Neural crest cell (in vitro differentiated cells): ENCODE measurements at places on chromosomes 6 and 20. TPM values are rescaled to one million over a fixed set of nuclear protein-coding genes. Genes with fewer than 3 reads are reported as not detected.

DNA sequence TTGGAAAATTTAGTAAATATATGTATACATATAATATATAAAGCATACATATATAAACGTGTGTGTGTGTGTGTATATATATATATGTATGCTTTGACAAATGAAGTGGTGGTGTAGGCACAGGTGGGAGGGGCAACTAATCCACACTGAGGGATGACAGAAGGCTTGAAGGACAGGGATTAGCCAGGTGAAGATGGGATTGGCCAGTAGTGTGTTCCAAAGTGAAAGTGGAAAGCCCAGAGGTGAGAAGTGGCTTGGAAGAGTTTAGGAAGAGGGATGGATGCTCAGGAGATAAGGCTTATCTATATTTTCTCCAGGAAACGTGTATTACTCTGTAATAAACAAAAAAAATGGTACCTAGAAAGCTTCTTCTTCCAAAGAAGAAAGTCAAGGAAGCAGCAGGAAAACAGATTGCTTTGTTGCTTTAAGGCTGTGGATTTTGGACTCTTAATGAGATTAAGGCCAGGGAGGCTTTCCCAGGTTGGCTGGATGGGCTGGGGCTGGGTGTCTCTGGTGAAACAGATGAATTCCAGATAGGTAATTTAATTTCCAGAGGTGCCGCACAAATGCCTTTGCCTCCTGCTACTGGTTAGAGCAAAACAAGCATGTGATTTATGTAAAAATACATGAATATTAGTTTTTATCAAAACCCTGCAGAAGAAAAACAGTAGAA is 63.9 kb downstream of the JARID2 start:
- H3K27ac ChIP-seq: no peak overlapping the region
- no peak for DNase-seq
- H3K4me1 ChIP-seq: peaks cover 63% of the 10 kb centered on the region
- H3K4me3 ChIP-seq: no peak overlapping the region
- no peaks in the 10 kb centered on the region for H3K27me3 ChIP-seq

DNA sequence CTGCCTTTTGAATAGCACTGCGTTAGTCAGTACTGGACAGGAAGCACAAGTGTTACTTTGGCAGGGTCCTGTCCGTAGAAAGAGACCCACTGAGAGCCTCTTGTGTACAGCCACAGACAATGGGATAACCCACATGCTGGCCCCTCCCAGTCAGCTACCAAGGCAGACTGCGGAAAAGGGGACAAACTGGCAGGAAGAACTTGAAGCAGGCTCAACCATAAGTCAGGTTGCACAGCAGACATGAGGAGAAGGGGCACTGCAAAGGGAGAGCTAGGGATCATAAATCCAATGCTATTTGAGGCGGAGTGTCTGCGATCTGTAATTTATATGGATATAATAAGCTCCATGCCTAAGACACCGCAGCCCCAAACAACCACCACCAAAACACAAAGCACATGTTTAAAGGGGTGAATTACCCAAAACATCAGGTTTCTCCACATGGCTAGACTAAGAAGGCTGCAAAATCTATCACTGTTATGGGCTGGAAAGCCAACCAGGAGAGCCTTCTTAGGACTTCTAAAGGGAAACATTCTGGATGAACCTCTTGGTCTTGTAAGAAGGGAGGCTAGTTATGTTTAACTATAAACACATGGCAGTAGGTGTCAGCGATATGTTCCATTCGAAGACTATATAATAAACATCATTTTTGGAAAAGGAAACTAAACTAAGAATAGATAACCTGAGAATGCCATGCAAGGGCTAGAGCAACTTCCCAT is 141.7 kb downstream of the BACH2 start:
- H3K36me3 ChIP-seq: no peaks in the 10 kb centered on the region
- no peak for DNase-seq
- peaks cover 32% of the 10 kb centered on the region for H3K4me1 ChIP-seq

DNA sequence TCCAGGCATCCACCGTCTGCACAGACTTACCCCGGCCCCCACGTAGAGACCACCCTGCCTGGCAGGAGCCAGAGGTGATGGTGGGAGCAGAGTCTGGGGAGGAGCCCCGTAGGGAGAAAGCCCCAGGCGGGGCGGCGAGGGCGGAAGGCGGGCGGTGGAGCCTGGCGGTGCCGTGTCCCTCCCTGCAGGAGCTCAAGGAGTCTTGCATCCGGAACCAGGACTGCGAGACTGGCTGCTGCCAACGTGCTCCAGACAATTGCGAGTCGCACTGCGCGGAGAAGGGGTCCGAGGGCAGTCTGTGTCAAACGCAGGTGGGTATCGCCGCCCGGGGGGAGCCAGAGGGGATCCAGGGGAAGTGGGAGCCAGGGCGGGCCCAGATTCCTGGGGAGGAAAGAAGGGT is 6.0 kb downstream of the CLPSL1 start:
- H3K4me3 ChIP-seq: no peak overlapping the region
- no peak for DNase-seq
- H3K4me1 ChIP-seq: no peaks in the 10 kb centered on the region
- no peaks in the 10 kb centered on the region for H3K36me3 ChIP-seq

GRCh38 chr6:157879873-157880254 is 56.8 kb downstream of the SNX9 start:
- H3K4me3 ChIP-seq: no peak overlapping the region
- DNase-seq: no peak
- peaks cover 22% of the 10 kb centered on the region for H3K4me1 ChIP-seq
- H3K36me3 ChIP-seq: peaks cover 22% of the 10 kb centered on the region

The CFB gene
- not detected in 2 replicates for total RNA-seq

The CENPQ gene
- total RNA-seq: 12.1 and 13.1 TPM in 2 replicates

The GGTLC1 gene
- total RNA-seq: not detected in 2 replicates
